ENCODE measurements at places on chromosomes 4 and X.

GRCh38 chr4:7279902-7280301, 87.6 kb downstream of the SORCS2 start:
- DNase-seq = no peak

DNA sequence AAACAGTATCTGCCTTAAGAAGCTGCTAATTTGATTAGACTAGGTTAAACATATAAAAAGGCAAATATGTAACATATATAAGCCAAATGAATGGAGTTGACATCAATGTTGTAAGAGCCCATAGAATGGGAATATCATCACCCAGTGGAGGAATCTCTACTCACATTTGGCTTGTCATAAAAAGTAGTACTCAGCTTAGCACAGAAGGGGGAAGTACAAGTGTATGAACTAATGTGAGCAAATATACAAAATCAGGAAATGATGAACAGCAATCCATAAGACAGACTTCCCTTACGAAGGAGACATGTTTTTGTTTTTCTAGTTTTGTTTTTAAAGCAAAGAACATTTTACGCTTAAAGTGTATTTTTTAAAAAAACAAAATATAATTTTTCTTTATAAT, 74.9 kb downstream of the MAB21L2 start:
- peak; percentile 31 for DNase-seq

- no peak for DNase-seq
Observed at GRCh38 chrX:10564484-10564883, 55.9 kb downstream of the MID1 start.

GRCh38 chr4:94653095-94653649, 104.6 kb upstream of the BMPR1B start:
- DNase-seq = peak; percentile 28

DNA sequence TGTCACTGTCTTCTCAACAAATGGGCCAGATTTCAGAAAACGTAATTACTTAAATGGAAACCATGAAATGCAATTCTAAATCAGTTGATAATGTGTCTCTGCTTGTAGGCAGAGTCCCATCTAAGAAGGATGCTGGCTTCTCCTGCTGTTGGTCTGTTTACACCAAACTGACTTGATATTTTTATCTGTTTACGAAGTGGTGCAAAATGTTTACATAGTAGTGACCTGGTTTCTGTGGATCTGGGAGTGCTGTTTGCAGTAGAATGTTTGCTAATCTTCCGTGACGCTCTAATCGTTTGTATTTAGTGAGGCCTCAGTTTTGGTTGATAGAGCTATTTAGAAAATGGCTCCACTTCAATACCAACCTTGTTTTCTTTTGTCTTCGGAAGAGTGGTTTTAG, 213.5 kb downstream of the VEGFC start:
- DNase-seq = no peak

GRCh38 chrX:69085826-69086225, 79.4 kb downstream of the PJA1 start:
- no peak for DNase-seq

- peak; percentile 63 for DNase-seq
Observed at GRCh38 chr4:89657931-89658700, 178.8 kb downstream of the SNCA start.

DNA sequence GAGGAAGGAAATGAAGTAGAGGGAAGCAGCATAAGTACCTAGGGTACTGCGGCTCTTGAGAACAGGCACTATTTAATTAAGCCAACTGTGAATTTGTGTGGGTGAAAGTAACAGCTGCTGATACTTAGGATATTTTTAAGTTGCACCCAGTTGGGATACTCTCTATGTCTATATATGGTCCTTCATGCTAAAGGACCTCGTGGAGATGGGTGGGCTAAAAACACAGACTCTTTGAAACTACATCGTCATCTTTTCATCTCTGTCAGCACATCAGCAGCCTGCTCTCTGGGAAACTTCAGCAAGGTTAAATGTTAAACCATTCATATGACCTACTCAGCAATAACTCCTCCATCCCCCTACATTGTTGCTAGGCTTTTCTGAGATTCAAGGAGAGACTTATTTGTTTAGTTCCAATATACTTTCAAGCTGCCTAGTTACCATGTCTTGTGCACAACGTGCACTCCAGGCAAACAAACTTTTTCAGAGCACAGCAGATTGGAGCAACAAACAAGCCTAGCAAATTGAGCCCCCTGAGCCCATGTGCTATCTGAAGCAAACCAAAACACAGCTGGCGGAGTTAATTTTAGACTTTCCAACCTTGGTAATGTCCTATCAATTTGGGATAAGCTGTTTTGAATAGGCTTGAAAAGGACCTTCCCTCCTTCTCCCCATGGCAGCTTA, 6.2 kb upstream of the MOB1B start:
- DNase-seq = no peak
